Central memory CD8-positive, alpha-beta T cell (primary cell): ENCODE measurements at places on chromosomes 11 and 22.

DNA sequence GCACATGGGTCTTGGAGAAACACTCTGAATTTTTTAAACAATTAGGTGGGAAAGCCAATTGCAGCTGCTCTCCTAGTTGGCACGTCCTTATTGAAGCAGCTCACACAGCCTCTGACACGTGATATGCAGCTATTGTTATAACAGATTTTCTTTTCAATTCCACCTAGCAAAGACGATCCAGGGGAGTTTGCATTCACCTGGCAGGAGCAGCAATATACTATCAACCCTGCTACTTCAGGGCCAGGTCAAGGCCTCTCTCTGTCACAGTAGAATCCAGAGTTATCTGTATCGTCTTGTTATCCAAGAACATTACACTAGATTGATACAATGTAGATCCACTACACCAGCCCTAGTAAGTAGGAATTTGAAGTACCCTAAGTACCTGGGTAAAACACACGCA, 8.3 kb downstream of the KRTAP5-11 start:
- no peaks in the 10 kb centered on the region for H3K4me1 ChIP-seq
- H3K27ac ChIP-seq = no peak overlapping the region
- H3K36me3 ChIP-seq = no peaks in the 10 kb centered on the region
- no peak overlapping the region for H3K4me3 ChIP-seq
- H3K27me3 ChIP-seq = peaks cover 12% of the 10 kb centered on the region
- no peak for DNase-seq

DNA sequence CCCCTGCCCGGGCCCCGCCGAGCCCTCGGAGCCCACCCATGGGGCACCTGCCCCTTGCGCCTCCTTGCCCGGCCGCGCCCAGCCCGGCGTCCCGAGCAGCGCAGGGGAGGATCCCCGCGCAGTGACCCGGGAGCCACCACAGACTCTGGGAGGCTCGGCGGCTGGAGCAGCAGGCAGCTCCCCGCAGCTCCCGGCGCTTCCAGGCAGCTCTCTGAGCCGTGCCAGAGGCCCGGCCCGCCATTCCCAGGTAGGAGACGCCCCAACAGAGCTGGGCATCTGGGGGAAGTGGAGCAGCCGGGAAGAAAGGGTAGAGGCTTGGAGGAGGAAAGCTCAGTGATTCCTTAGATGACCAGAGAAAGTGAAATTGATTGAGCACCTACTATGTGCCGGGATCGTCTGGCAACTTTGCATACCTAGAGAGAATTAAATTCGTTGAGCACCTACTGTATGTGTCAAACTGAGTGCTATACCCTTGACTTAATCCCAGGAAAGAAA, 670 bp downstream of the RASD2 start:
- no peak for DNase-seq
- H3K4me3 ChIP-seq = no peak overlapping the region
- H3K36me3 ChIP-seq = peaks cover 3% of the 10 kb centered on the region
- peaks cover 52% of the 10 kb centered on the region for H3K27me3 ChIP-seq
- no peak overlapping the region for H3K27ac ChIP-seq

- peaks cover 12% of the 10 kb centered on the region for H3K4me1 ChIP-seq
- H3K27me3 ChIP-seq = no peaks in the 10 kb centered on the region
- peaks cover 2% of the 10 kb centered on the region for H3K36me3 ChIP-seq
These were observed 80.4 kb upstream of the PRR5 start for GRCh38 chr22:44621401-44622146.

- H3K27me3 ChIP-seq = peaks cover 28% of the 10 kb centered on the region
- H3K27ac ChIP-seq = no peak overlapping the region
- DNase-seq = no peak
- H3K36me3 ChIP-seq = no peaks in the 10 kb centered on the region
- H3K4me3 ChIP-seq = no peak overlapping the region
These were observed 606.1 kb upstream of the CADM1 start for GRCh38 chr11:116110356-116110755.

GRCh38 chr11:134560566-134561330, 148.7 kb upstream of the B3GAT1 start:
- H3K27ac ChIP-seq = no peak overlapping the region
- no peak for DNase-seq
- peaks cover 33% of the 10 kb centered on the region for H3K27me3 ChIP-seq
- no peaks in the 10 kb centered on the region for H3K36me3 ChIP-seq
- H3K4me1 ChIP-seq = no peaks in the 10 kb centered on the region
- no peak overlapping the region for H3K4me3 ChIP-seq

DNA sequence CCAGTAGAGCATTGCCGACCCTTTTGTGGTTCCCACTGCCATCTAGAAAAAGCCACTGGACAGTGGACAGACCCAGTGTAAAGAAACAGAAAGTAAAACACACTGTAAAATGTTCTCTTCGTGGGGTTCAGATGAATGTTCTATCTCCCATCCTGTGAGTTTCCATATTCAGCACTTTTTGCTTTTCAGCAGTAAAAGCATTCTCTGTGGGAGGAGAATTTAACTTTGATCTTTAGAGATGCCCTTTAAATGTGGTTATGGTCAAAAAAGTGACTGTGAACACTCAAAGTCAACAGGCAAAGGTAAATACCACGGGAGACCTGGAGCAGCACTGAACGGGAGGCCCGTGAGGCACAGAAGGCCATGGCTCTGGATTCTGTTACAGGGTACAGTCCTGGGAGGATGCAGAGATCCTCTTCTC, 53.9 kb downstream of the FLI1 start:
- H3K27me3 ChIP-seq = no peaks in the 10 kb centered on the region
- peak overlapping the region; percentile 89 for H3K27ac ChIP-seq
- H3K4me1 ChIP-seq = peaks cover 80% of the 10 kb centered on the region
- peak overlapping the region; percentile 51 for H3K4me3 ChIP-seq
- DNase-seq = no peak

DNA sequence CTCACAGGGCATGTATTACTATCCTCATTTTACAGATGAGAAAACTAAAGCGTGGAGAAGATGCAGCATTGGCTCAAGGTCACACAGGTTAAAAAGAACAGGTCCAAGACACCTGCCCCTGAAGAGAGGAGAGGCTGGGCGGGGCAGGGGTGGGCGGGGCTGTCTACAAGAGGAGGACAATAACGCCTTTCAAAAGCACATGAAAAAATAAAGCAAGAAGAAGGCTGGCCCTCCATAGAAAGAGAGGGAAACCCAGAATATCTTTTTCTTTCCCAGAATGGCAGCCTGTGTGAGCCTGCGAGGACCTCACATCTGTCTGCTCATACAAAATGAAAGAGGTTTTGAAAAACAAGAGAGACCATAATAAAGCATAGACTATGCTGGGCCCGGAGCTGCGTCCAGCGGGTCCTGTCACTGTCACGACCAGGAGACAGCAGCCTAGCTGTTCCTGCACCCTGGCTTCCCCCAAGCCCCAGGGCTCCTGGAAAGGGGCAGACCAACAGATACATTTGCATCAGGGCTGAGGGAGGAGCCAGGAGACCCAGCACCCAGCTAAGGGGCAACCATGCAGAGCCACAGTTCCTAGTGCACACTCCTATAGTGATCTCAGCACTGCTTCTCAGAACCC, 61.6 kb downstream of the DSCAML1 start:
- no peak overlapping the region for H3K27ac ChIP-seq
- H3K4me1 ChIP-seq = no peaks in the 10 kb centered on the region
- H3K27me3 ChIP-seq = peaks cover 22% of the 10 kb centered on the region
- no peak for DNase-seq
- H3K4me3 ChIP-seq = no peak overlapping the region

- peaks cover 6% of the 10 kb centered on the region for H3K4me1 ChIP-seq
- no peak overlapping the region for H3K27ac ChIP-seq
- H3K36me3 ChIP-seq = peaks cover 6% of the 10 kb centered on the region
- no peaks in the 10 kb centered on the region for H3K27me3 ChIP-seq
These were observed 75.8 kb downstream of the RAB30 start for GRCh38 chr11:82995754-82996398.

DNA sequence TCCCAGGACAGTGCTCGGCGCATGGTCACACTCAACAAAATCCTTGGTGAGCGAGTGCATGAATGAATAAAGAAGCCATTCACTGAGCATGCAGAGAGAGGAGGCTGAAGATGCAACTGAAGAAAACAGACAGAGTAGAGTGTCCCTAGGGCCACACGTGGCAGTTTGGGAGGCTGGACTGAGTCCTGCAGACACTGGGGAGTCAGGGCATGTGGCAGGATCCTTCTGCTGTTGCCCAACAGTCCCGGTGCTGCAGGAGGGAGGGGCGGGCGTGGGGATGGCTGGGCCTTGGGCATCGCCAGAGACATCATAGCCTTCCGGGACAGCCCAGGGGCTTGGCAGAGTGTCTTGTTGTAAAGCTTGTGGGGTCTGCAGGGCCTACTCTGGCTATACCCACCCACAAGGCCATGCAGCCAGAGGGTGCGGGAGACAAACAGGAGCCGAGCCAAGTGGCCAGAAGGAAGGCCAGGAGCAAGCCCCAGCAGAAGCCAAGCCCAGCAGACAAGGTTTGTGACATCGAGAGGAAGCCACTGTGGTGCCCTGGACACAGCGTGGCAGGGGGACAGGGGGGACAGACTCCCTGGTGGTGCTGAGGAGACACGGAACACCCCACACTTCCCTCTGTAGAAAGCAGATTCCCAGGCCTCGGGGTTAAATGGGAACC, 26.7 kb upstream of the FBLN1 start:
- no peaks in the 10 kb centered on the region for H3K4me1 ChIP-seq
- no peaks in the 10 kb centered on the region for H3K36me3 ChIP-seq
- peaks cover 47% of the 10 kb centered on the region for H3K27me3 ChIP-seq

DNA sequence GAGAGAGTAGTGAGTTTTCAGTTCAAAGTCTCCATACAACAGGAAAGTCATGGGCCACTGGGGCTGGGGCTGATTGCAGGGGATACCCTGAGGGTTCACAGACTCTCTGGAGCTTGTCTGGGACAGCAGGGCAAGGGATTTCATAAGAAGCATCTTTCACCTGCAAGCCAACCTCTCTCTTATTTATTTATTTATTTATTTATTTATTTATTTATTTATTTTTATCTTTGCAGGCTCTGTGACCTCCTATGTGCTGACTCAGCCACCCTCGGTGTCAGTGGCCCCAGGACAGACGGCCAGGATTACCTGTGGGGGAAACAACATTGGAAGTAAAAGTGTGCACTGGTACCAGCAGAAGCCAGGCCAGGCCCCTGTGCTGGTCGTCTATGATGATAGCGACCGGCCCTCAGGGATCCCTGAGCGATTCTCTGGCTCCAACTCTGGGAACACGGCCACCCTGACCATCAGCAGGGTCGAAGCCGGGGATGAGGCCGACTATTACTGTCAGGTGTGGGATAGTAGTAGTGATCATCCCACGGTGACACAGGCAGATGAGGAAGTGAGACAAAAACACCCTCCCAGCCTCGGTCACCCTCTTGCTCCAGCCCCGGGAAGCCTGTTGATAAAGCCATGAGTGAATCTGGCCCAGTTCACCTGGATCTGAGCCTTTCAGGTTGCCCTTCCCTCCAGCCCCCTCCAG, 68.4 kb downstream of the GGTLC2 start:
- H3K36me3 ChIP-seq = peaks cover 6% of the 10 kb centered on the region
- no peak overlapping the region for H3K27ac ChIP-seq
- no peak for DNase-seq

- H3K27me3 ChIP-seq = no peaks in the 10 kb centered on the region
- no peak for DNase-seq
- peaks cover 34% of the 10 kb centered on the region for H3K4me1 ChIP-seq
- no peak overlapping the region for H3K4me3 ChIP-seq
- H3K36me3 ChIP-seq = peaks cover 9% of the 10 kb centered on the region
These were observed 27.9 kb downstream of the RNF169 start for GRCh38 chr11:74776546-74776945.

- H3K4me1 ChIP-seq = peaks cover 23% of the 10 kb centered on the region
- H3K27ac ChIP-seq = peak overlapping the region; percentile 54
- no peak for DNase-seq
- H3K4me3 ChIP-seq = peak overlapping the region; percentile 37
- H3K27me3 ChIP-seq = peaks cover 93% of the 10 kb centered on the region
These were observed 458 bp downstream of the FXYD6 start for GRCh38 chr11:117876059-117876340.

DNA sequence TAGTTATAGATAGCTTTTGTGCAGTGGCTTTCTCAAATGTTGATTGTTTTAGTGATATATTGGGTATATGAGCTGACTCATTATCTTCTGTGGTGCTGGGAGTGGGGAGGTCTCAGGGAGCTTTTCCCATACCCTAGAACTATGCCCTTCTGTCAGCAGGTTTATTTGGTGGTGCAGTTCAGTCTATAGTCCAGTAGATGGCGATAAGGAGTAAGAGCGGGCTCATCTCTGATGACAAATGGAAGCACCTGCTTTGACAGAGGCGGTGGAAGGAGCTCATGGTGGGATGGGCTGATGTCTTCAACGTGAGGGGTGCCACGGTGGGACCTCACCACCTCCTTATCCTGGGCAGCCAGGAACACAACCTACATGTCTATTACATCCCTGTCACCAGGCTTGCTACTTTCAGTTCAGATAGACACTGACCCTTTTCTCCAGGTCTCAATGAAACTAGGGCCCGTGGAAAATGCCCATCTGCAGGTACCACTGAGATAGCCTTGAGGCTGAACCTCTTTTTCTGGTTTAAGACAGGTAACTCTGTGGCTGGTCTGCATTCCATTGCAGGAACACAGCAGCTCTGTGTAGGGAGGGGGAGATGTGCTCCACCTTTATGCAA, 13.0 kb upstream of the OR6A2 start:
- no peak overlapping the region for H3K4me3 ChIP-seq
- peaks cover 64% of the 10 kb centered on the region for H3K27me3 ChIP-seq
- no peak for DNase-seq
- H3K27ac ChIP-seq = no peak overlapping the region
- peaks cover 6% of the 10 kb centered on the region for H3K4me1 ChIP-seq

GRCh38 chr22:29152045-29152953, 53.4 kb upstream of the EMID1 start:
- DNase-seq = no peak
- H3K27me3 ChIP-seq = peaks cover 56% of the 10 kb centered on the region
- peaks cover 7% of the 10 kb centered on the region for H3K4me1 ChIP-seq
- H3K4me3 ChIP-seq = no peak overlapping the region
- H3K36me3 ChIP-seq = peaks cover 3% of the 10 kb centered on the region
- H3K27ac ChIP-seq = no peak overlapping the region

GRCh38 chr11:64606796-64607380, 15.9 kb downstream of the SLC22A12 start:
- H3K36me3 ChIP-seq = no peaks in the 10 kb centered on the region
- DNase-seq = no peak
- H3K27ac ChIP-seq = no peak overlapping the region
- no peak overlapping the region for H3K4me3 ChIP-seq
- H3K27me3 ChIP-seq = peaks cover 27% of the 10 kb centered on the region

DNA sequence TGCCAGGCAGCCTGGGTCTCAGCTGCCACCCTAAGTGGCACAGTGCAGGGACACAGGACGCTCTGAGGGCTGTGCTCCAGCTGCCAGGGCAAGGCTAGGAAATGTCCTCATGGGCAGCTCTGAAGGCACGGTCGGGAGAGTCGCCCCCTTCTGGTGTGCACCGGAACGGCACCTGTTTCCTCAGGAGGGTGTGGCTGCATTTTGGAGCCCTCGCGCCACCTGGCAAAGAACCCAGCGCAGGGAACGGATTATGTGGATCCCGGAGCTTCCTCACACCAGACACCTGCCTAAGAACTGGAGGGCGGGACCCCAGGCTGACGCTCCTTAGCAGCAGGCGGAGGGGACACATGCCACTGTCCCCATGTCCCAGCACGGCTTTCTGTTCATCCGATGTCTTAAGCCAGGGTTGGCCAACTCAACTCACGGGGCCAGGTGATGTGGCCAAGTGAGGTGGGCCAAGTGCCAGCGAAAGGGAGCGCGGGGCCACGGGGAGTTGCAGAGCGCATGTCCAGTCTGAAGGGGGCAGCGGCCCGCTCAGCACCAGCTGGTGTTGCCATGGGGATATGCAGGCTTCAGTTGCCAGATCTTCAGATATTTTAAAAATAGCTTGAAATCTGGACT, 5.1 kb upstream of the SLC22A8 start:
- peaks cover 35% of the 10 kb centered on the region for H3K27me3 ChIP-seq
- H3K4me1 ChIP-seq = peaks cover 5% of the 10 kb centered on the region
- DNase-seq = no peak
- H3K36me3 ChIP-seq = peaks cover 5% of the 10 kb centered on the region

GRCh38 chr11:12008790-12009616, 577 bp upstream of the DKK3 start:
- H3K4me1 ChIP-seq = peaks cover 13% of the 10 kb centered on the region
- DNase-seq = no peak
- peaks cover 8% of the 10 kb centered on the region for H3K36me3 ChIP-seq
- peak overlapping the region; percentile 79 for H3K4me3 ChIP-seq
- H3K27ac ChIP-seq = peak overlapping the region; percentile 26
